ENCODE measurements at places on chromosomes 7 and 10. TPM values are rescaled to one million over a fixed set of nuclear protein-coding genes. Genes with fewer than 3 reads are reported as not detected.

- DNase-seq: no peak
Observed at GRCh38 chr10:7085913-7086589, 324.8 kb downstream of the SFMBT2 start.

DNA sequence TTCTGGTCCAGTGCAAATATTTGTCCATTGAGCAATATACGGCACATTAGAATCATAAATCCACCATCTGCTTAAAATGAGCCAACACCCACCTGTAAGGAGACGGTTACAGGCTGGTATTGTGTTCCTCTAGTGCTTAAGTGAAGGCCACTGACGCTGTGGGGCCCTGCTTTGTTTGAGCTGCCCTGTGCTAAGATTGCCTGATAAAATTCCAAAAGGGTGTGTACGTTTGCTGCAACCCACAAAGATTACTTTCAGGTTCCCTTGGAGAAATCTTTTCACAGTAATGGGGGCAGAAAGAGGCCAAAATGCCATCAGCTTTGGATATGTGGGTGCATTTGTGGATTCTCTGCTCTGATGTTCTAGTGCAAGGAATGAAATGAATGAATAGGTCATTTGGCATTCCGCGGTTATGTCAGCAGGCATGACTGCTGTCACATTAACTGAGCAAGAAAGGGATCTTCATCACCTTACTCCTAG is 34.4 kb downstream of the AGR3 start:
- no peak for DNase-seq

GRCh38 chr7:135147341-135147898 is 452 bp upstream of the TMEM140 start:
- no peak for DNase-seq

- no peak for DNase-seq
Observed at GRCh38 chr7:74190259-74190658, 16.1 kb downstream of the EIF4H start.

The CNTNAP2 gene
- total RNA-seq: 0.37 TPM
